Activated effector memory CD4-positive, alpha-beta T cell treated with Interleukin-2 at 50 U/mL for 16 hours (primary cell): ENCODE measurements at places on chromosomes 6 and 20.

DNA sequence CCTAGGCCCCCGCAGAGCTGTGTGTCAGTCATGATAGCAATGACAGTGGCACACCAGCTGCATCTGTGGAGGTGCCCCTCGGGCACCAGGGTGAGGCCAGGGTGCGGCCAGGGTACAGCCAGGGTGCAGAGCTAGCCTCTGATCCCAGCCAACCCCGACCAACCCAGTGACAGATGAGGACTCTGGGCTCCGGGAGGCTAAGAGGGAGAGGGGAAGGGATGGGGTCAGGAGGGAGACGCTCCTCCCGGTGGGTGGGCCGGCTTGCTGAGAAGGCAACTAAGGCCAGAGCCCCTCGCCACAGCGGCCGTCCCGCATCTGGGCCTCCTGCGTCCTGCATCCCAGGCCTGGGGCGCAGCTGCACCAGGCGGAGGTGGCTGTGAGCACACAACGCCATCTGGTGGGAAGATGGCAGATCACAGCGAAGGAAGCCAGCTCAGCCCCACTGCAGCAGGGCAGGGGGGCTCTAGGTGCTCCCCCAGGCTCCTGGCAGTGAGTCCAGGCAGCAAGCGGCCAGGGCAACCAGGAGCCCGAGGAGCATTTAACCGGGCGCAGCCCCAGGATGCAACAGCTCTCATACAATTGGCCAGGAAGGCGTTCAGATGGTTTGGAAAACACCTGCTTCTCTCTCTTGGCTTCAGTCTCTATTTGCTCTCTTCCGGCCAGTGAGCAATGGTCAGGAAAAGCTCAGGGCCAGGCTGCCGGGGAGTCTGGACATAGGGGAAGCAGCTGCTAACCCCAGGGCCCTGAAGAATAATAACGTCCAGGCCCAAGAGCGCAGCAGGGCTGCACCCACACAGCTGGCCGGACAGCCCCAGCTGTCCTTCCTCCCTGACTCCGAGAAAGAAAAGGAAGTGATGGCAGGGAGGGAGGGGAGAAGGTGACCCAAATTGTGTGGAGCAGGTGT is 169.4 kb downstream of the TAF4 start:
- no peak for DNase-seq

GRCh38 chr6:106247733-106248132 is 77.8 kb downstream of the ATG5 start:
- DNase-seq, result no peak

GRCh38 chr6:155985660-155986138 is 530.1 kb upstream of the NOX3 start:
- DNase-seq, result no peak

GRCh38 chr6:52074716-52075115 is 12.7 kb downstream of the PKHD1 start:
- no peak for DNase-seq

- no peak for DNase-seq
Observed at GRCh38 chr6:138659998-138660397, 113.6 kb upstream of the CCDC28A start.

- DNase-seq, result no peak
Observed at GRCh38 chr6:93779086-93779841, 359.9 kb upstream of the EPHA7 start.

- no peak for DNase-seq
Observed at GRCh38 chr6:32627831-32628230, 9.4 kb upstream of the HLA-DQA1 start.

GRCh38 chr6:37319156-37319555 is 34.6 kb upstream of the RNF8 start:
- no peak for DNase-seq

- no peak for DNase-seq
Observed at GRCh38 chr20:58407966-58408557, 19.0 kb downstream of the VAPB start.

- DNase-seq, result no peak
Observed at GRCh38 chr6:153130515-153131036, 506 bp downstream of the RGS17 start.

DNA sequence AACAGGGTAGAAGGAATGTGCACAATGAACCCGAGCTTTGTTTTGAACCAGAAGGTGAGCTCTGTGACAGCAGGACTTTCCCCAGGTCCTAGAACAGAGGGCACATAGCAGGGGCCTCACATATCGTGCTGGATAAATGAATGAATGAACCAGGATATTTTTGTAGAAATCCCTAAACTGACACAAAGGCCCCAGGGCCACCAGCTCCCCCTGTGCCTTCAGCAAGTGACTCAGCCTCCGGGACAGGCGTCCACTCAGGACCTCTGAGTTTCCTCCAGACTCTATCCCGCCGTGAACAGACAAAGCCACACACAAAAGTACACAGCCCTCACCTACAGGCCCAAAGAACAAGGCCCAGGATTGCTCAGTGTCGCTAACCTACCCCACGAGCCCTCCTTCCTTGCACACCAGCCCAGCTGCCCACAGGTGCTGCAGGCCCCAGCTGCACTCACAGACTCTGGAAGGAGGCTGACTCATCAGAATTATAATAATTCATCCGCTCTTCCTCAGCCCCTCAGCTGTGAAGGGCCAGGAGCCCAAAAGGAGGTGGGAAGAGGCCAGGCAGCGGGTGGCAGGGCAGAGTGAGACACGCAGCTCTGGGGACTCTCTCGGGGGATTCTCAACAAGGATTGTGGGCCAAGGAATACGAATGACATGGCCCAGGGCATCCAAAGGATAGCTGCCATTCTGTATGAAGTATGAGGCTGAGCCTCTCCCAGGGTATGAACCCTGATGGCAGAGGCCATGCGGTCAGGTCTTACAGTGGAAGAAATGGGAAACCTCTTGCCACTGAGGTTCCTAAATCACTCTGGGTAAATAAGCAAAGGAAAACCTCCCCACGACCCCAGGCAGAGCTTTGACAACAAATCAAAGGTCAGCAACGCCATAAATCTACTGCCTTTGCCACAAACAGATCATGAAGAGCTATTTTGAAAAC is 40.9 kb downstream of the SUMO4 start:
- no peak for DNase-seq

GRCh38 chr6:81636930-81637568 is 115.4 kb downstream of the TENT5A start:
- no peak for DNase-seq

GRCh38 chr6:24513602-24514001 is 18.8 kb downstream of the ALDH5A1 start:
- DNase-seq, result no peak

GRCh38 chr6:167054987-167055386 is 55.8 kb downstream of the CEP43 start:
- DNase-seq, result no peak

DNA sequence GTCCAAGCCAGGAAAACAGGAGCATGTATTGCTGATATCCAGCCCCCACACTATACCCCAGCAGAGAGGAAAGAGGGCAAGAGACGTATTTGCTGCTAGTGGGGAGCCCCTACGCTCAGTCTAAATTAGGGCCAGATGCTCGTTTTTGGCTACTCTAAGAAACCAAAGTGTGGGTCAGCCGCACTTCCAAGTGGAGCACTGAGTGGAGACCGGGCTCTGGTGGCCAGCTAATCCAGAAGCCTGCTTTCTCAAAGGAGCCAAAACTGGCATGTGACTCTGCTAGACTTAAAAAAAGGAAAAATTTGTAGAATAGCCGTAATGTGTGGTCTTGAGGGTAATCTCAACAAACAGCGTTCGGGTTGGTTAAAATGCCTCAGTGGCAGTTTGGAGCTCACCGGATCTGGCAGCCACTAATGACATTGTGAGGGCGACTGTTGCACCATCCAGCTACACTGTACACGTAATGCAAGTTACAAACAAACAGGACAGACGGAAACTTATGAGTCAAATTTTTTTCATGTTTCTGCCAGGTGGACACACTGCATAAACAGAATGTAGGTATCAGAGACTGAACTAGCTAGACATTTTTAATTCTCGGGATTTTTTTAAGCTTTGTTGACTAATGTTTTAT is 230.9 kb downstream of the FOXC1 start:
- no peak for DNase-seq
